Neural cell (in vitro differentiated cells): ENCODE measurements at places on chromosomes 3 and 15. TPM values are rescaled to one million over a fixed set of nuclear protein-coding genes. Genes with fewer than 3 reads are reported as not detected.

The RTP1 gene
- polyA plus RNA-seq = 2.0 and 2.3 TPM in 2 replicates

The ISY1 gene
- 23.3 and 24.9 TPM in 2 replicates for polyA plus RNA-seq

The NPAP1 gene
- polyA plus RNA-seq = 0.10 and 0.40 TPM in 2 replicates

The PLCL2 gene
- polyA plus RNA-seq = 69.8 and 70.7 TPM in 2 replicates

The NAALADL2 gene
- polyA plus RNA-seq = 1.6 and 2.2 TPM in 2 replicates

The KCNH8 gene
- 28.9 and 31.7 TPM in 2 replicates for polyA plus RNA-seq

The TMEM108 gene
- 2.1 and 2.9 TPM in 2 replicates for polyA plus RNA-seq

The CHST2 gene
- polyA plus RNA-seq = 5.0 and 7.7 TPM in 2 replicates

The MUC13 gene
- not detected in 2 replicates for polyA plus RNA-seq

The OR5H1 gene
- polyA plus RNA-seq = not detected in 2 replicates

The HTR3E gene
- polyA plus RNA-seq = not detected in 2 replicates

The LRRC31 gene
- polyA plus RNA-seq = not detected in 2 replicates

The ANKRD63 gene
- polyA plus RNA-seq = 2.1 TPM in 1 of 2 replicates, not detected in the other

The POPDC2 gene
- 3.4 and 10.3 TPM in 2 replicates for polyA plus RNA-seq

The CELSR3 gene
- 54.9 and 65.5 TPM in 2 replicates for polyA plus RNA-seq

The LMAN1L gene
- 0.18 TPM in 1 of 2 replicates, not detected in the other for polyA plus RNA-seq

The PPIP5K1 gene
- 27.3 and 29.6 TPM in 2 replicates for polyA plus RNA-seq

The CCR1 gene
- polyA plus RNA-seq = not detected in 2 replicates

The C3orf22 gene
- not detected in 2 replicates for polyA plus RNA-seq

The CD200R1 gene
- 0.54 and 0.72 TPM in 2 replicates for polyA plus RNA-seq

The ZNF620 gene
- 20.2 and 31.0 TPM in 2 replicates for polyA plus RNA-seq

The SLC35A5 gene
- 79.0 and 100 TPM in 2 replicates for polyA plus RNA-seq

The ULK3 gene
- 193 and 212 TPM in 2 replicates for polyA plus RNA-seq

The PLA2G4D gene
- polyA plus RNA-seq = not detected in 2 replicates

The RLBP1 gene
- 0.16 TPM in 1 of 2 replicates, not detected in the other for polyA plus RNA-seq

The TGM4 gene
- not detected in 2 replicates for polyA plus RNA-seq

The POLQ gene
- polyA plus RNA-seq = 0.10 and 0.16 TPM in 2 replicates

The ZBTB47 gene
- polyA plus RNA-seq = 4.8 and 5.1 TPM in 2 replicates

The FXR1 gene
- polyA plus RNA-seq = 101 and 109 TPM in 2 replicates

The FEZF2 gene
- 0.47 TPM in 1 of 2 replicates, not detected in the other for polyA plus RNA-seq

The MST1 gene
- polyA plus RNA-seq = 62.5 and 64.0 TPM in 2 replicates

The CTXN2 gene
- 0.54 and 0.69 TPM in 2 replicates for polyA plus RNA-seq

The RHCG gene
- polyA plus RNA-seq = 0.32 TPM in 1 of 2 replicates, not detected in the other

The GRM2 gene
- 9.1 and 11.6 TPM in 2 replicates for polyA plus RNA-seq

The STX19 gene
- polyA plus RNA-seq = not detected in 2 replicates

The ILDR1 gene
- polyA plus RNA-seq = not detected in 2 replicates

The NTRK3 gene
- polyA plus RNA-seq = 42.3 and 42.7 TPM in 2 replicates

The RFTN1 gene
- 36.8 and 66.9 TPM in 2 replicates for polyA plus RNA-seq

The LEKR1 gene
- polyA plus RNA-seq = 0.14 and 2.7 TPM in 2 replicates

The PLAAT1 gene
- 10.7 and 16.1 TPM in 2 replicates for polyA plus RNA-seq

The HGD gene
- 1.3 TPM in 1 of 2 replicates, not detected in the other for polyA plus RNA-seq

The REC114 gene
- polyA plus RNA-seq = not detected in 2 replicates
